T-helper 17 cell (primary cell): ENCODE measurements at places on chromosomes 12 and 14. TPM values are rescaled to one million over a fixed set of nuclear protein-coding genes. Genes with fewer than 3 reads are reported as not detected.

LTB4R2 gene
- total RNA-seq: 23.3 TPM

DNA sequence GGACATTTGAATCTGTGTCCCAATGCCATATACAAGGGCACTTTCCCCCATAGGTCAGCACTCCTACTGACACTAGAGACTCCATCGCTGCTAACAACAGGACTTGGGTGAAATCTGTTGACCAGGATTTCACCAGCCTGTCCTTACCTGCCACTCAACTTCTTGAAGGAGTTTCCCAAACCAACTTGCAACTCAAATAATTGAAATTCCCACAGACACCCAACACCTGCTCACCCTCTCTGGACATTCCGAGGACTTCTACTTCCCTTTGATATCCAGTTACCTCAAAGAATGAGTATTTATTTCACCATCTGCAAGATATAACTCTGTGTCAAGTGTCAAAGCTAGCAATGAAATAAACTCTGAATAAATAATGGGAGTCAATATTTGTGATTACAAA, 44.6 kb downstream of the LLPH start:
- DNase-seq: no peak

GRCh38 chr14:56810147-56810719, at the start of gene OTX2:
TSS of gene OTX2 (minus strand) at chr14:56810479. CDS start at chr14:56805456, 5,023 bp downstream.
- DNase-seq: no peak

GRCh38 chr14:96470331-96470730, 31.9 kb upstream of the PAPOLA start:
- no peak for DNase-seq
